ENCODE measurements at places on chromosomes 1 and 21.

DNA sequence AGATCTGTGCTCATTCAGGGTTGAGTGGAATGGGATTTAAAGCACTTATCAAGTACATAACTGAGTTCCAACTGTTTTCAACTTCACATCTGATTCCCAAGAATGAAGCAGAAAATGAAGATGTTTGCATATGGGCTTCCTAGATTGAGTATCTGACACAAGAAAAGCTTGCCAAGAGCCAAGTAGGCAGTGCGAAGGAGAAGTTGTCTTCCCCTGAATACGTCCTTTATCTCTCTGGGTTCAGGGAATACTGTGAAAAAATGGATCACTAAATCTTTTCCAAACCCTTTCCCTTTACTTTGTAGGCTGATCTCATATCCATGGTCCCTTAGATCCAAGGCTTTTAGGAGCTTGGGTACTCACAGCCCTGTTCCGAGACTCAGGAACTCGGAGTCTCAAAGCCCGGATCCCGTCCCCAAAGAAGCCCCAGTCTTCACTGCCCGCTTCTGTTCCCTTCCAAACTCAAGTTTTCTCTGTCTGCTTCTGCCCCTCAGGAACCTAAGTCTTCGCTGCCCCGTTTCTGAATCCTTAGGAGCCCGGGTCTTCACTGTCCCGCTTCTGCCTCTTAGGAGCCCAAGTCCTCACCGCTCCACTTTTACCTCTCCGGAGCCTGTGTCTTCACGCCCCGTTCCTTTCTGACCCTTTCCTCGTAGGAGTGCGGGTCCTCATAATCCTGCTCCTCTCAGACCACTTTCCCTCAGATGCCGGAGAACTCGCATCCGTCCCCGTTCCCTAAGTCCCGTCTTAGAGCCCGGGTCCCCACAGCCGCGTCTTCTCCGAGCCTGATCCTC, 616 bp downstream of the TAF12 start:
- peak overlapping the region; percentile 99 for H3K4me3 ChIP-seq
- H3K36me3 ChIP-seq: peaks cover 16% of the 10 kb centered on the region
- H3K27ac ChIP-seq: peak overlapping the region; percentile 97
- no peak for DNase-seq
- H3K4me1 ChIP-seq: peaks cover 49% of the 10 kb centered on the region
- no peaks in the 10 kb centered on the region for H3K27me3 ChIP-seq

DNA sequence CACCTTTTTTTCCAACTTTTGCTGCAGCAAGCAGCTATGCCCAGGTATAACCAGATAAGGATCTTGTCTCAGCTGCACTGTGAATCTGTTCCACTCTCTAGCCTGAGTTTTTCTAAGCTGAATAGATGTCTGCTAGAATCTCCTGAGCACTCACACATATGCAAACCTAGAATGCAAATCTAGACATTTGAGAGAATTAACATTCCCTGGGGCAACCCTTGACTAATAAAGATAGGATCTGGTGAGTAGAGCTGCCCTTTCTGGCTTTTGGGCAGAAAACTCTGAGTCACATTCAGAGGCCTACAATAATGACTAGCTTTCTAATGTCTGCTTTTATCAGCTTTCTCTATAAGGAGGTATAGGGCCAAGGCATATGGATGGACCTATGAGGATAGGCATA, 61.4 kb upstream of the BARHL2 start:
- no peak overlapping the region for H3K4me3 ChIP-seq
- H3K27me3 ChIP-seq: peaks cover 15% of the 10 kb centered on the region
- no peaks in the 10 kb centered on the region for H3K4me1 ChIP-seq
- DNase-seq: no peak
- H3K27ac ChIP-seq: no peak overlapping the region
- no peaks in the 10 kb centered on the region for H3K36me3 ChIP-seq

- peaks cover 6% of the 10 kb centered on the region for H3K36me3 ChIP-seq
- peak overlapping the region; percentile 10 for H3K27ac ChIP-seq
- H3K27me3 ChIP-seq: no peaks in the 10 kb centered on the region
- no peak overlapping the region for H3K4me3 ChIP-seq
Measured at GRCh38 chr1:169312084-169312954, 55.3 kb downstream of the NME7 start.

DNA sequence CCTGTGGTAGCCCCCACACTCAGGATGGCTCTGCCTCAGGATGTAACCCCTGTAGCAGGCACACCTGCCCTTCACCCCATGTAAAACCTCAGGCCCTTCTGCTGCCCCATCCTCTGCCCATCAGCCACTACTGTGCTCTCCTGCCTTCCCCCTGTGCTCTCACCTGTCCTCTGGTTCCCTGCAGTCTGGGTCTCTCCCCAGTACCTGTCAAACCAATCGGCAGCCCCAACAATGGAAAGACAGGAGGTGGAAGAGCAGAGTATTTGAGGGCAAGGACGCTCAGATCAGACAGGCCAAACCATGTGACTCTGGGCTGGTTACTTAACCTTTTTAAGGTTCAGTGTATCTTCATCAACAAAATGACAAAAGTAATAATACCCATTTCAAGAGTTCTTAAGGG, 30.9 kb downstream of the SMIM12 start:
- H3K27ac ChIP-seq: no peak overlapping the region
- H3K4me1 ChIP-seq: no peaks in the 10 kb centered on the region
- H3K27me3 ChIP-seq: no peaks in the 10 kb centered on the region
- no peak overlapping the region for H3K4me3 ChIP-seq

GRCh38 chr1:66779475-66780078, 21.5 kb downstream of the INSL5 start:
- H3K27me3 ChIP-seq: peaks cover 2% of the 10 kb centered on the region
- H3K4me3 ChIP-seq: no peak overlapping the region
- peaks cover 3% of the 10 kb centered on the region for H3K4me1 ChIP-seq
